Aorta (tissue), 5 donors: ENCODE measurements at places on chromosomes 16 and 17. TPM values are rescaled to one million over a fixed set of nuclear protein-coding genes. Genes with fewer than 3 reads are reported as not detected.

DNA sequence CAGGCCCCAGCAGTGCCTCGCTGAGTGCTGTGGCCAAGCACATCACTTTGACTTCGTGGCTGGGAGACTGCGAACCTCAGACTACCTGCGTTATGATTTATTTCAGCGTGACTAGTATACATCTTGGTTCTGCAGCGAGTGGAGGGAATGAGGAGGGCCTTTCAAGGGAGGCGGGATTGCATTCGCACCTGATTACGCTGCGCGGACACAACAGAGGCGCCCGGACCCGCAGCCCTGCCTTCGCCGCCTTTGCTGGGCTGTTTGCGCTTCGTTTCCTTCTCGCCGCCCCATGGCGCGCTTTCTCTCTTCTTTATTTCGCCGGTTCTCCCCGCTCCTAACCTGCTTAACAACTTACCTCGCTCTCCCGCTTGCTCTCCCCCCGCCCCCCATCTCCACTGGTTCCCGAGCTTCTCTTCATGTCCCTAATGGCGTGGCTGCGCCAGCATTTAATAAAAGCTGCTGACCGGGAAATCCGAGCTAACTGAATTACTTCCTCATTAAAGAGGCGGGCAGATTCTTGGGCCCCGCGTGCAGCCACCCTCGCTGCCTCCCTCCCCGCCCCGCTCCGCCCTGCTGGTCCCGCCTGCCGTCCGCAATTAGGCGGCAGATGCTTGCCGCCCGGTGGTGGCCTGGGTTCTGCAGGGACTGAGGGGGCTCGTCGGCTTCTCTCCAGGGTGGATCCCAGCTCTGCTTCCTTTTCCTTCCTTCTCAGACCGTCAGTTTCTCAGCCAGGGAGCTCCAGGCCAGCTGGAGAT, 257.6 kb upstream of the SDK2 start:
- no peak for DNase-seq

DNA sequence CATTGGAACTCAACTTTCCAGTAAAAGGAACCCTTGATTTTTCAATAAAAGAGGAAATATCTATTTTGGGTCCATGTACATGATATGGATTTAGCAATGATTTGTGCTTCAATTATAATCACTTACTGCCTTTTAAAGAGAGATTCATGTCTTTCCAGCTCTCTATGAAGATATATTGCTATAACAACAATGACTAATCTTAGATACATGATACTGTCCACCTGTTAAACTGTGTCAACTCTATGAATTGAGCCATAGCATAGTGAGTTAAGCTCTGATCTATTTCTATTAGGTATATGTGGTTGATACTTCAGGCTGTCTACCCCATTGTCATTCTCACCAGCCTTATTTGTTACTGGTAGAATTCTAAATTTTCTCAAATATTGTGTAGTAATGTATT, 15.0 kb upstream of the MPHOSPH6 start:
- no peak for DNase-seq

The KRTAP3-1 gene
- not detected for total RNA-seq

DNA sequence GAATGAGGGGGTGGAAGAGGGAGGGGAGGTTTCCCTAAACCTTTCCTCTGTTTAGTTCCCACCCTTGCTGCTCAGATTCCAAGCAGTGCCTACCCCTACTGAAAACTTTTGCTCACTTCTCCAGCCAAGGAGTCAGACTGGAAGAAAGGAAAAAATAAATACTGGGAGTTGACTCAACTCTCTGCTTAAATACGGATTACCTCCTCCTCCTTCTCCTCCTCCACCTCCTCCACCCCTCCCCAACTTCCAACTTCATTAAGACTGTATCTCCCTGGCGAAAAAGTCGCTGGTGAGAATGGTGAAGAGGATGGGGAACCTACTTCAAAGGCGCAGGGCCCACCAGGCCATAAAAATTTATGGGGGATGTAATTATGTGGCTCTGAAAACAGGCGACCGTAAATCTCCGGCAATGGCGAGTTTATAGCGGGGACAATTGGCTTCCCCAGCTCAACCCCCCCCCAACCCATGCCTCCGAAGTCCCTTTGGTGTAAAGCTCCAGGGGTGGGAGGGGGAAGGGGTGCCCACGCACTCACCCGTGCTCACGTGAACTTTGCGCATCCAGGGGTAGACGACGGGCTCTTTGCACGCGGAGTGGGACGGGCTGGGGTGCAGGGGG, 712 bp downstream of the HOXB4 start:
- peak; percentile 71 for DNase-seq

GRCh38 chr17:15048381-15048780, 216.7 kb downstream of the PMP22 start:
- DNase-seq = no peak

The SLC38A8 gene
- not detected for total RNA-seq

- DNase-seq = no peak
Observed at GRCh38 chr16:49411121-49411970, 37.7 kb downstream of the C16orf78 start.

GRCh38 chr17:66682283-66682682, 152.6 kb upstream of the CACNG5 start:
- DNase-seq = no peak

The RRAD gene
- 30.1 TPM for total RNA-seq

The CCDC92B gene
- 0.18 TPM for total RNA-seq

GRCh38 chr17:44409309-44410028, 20.0 kb upstream of the ITGA2B start:
- DNase-seq = no peak

GRCh38 chr17:75271233-75271954, 363 bp upstream of the MIF4GD start:
- DNase-seq = peak; percentile 94

DNA sequence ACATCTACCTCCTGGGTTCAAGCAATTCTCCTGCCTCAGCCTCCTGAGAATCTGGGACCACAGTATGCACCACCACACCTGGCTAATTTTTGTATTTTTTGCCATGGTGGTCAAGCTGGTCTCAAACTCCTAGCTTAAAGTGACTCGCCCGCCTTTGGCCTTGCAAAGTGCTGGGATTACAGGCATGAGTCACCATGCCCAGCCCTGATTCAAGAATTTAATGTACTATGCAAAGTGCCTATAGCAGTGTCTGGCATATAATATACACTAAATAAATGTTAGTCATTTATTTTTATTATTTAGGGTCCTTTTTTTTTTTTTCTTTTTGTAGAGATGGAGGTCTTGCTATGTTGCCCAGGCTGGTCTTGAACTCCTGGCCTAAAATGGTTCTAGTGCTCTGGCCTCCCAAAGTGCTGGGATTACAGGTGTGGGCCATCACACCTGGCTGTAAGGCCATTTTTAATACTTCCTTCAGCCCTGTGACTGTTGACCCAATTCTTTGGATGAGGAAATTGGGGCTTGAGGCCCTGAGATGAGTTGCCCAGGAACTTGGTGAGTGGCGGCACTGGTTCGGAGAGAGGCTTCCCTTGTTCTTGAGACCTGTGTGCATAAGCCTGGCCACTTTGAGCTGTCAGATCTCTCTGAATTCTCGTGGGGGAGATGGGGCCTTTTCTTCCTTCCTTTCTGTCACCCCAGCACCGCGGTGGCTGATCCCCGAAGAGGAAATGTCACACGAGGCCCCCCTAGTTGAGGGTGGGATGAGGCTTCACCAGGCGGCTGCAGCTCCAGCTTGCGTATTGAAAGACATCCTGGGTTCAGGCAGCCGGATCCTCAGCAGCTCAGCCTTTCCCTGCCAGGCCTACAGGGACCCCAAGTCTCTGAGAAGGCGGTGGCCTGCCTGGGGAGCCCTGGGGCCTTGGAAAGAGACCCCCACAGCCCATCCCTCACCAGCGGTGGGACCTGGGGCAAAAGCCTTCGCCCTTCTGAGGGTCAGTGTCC, 38.7 kb downstream of the LAT start:
- DNase-seq = peak; percentile 57

- no peak for DNase-seq
Observed at GRCh38 chr17:27475070-27475673, 18.9 kb downstream of the KSR1 start.

DNA sequence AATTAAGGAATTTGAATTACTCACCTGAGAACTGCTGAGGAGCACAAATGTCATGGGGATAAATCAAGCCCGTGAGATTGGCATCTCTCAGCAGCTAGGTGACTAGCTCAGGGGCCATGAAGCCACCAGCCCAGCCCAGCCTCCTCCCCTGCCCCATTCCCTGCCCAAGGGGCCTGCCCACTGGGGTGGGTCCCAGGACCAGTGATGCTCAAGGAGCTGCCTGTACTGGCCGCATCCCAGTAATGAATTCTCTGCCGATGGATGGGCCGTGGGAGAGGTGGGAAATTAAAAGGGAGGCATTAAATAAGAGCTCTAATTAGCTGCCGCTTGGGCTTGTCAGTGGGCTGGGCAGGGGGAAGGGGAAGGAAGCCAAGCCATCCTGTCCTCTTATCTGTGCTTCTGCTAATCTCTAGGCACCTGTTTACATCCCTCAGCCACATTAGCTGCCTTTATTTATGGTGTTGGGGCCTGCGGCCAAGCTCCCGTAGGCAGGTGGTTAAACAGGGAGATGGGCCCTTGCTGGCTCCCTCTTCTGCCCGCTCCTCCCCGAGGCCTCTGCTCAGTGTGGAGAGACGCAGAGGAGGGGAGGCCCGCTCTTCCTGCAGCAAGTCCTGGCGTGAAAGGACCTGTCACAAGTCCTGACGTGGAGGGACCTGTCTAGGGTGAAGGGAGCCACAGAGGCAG, 48.8 kb downstream of the PIPOX start:
- no peak for DNase-seq

The MPP3 gene
- total RNA-seq = 14.6 TPM

GRCh38 chr17:2214047-2214928, 89.3 kb downstream of the SMG6 start:
- peak; percentile 86 for DNase-seq

- DNase-seq = no peak
Observed at GRCh38 chr17:62723842-62724241, 84.3 kb downstream of the MARCHF10 start.

The DNAI2 gene
- total RNA-seq = not detected

The ATP1B2 gene
- 2.0 TPM for total RNA-seq

DNA sequence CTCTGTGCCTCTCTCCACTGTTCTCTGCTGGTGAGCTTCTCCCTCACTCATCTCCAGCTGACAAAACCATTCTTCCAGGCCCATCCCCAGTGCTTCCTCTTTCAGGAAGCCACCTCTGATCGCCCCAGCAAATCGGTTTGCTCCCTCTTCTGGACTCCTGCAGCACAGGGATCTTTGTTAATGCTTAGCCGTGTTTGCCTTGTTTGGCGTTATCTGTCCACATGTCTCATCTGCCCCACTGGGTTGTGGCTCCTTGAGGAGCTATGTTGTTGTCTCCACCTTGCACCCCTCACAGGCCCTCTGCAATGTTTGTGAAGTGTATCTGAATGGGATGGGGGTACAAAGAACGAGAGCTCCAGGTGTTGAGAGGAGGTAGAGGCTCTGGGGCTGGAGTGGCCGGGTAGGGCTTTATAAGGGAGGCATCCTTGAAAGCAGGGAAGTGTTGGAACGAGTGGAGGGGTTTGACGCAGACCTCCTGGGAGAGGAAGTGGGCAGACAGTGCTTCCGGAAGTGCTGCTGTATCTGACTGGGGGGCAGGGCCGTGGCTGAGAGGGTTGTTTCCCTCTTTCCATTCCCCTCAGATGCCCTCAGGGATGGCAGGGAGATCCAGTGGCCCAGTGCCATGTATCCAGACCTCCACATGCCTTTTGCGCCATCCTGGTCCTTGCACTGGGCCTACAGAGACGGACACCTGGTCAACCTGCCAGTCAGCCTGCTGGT, 27.8 kb downstream of the CASKIN2 start:
- no peak for DNase-seq

DNA sequence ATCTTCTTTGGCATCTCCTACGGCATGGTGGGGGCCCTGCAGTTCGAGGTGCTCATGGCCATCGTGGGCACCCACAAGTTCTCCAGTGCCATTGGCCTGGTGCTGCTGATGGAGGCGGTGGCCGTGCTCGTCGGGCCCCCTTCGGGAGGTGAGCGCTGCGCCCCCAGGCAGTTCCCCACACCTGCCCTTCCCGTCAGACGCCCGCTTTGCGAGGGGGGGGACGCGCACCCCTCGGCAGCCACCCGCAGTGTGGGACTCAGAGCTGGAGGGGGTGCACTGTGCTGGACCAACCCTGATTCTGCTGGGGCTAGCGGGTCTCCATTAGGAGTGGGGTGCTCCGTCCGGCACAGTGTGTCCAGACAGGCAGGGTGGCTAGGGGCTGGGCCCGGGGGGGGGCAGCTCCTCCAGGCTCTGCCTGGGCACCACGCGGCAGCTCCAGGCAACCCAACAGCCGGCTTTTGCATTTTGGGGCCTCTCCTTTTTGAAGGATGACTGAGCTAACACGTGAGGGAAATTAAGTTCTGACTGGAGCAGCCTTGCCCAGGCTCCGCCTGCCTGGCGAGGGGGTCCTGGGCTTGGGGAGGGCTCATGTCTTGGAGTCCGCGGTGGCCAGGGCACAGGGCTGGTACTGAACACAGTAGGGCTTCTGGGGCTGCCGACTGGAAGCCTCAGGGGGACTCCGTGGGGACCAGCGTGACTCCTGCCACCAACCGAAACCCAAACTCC, 9.1 kb downstream of the SLC16A3 start:
- no peak for DNase-seq

GRCh38 chr17:36641877-36642845, 40.8 kb downstream of the MRM1 start:
- DNase-seq = peak; percentile 76

The CDH5 gene
- 97.5 TPM for total RNA-seq

DNA sequence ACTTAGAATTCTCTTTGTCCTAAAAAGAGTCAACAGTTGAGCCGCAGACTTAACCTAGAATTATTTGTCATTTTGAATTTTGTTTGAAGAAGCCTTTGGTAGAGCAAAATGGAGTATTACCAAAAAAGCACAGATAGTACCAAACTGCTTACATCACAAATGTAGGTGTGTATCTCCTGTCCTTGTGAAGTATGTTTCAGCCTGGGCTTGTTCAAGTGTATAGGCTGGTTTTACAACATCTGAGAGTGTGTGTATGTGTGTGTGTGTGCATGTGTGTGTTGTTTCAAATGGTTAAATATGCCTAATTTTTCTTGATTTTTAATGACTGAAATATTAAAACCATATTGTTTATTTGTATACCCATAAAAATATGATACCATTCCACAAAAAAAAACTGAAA, 188.7 kb upstream of the AXIN2 start:
- DNase-seq = no peak

The ABCA10 gene
- 6.3 TPM for total RNA-seq

The MYL11 gene
- total RNA-seq = not detected

GRCh38 chr17:61209106-61209439, 190.6 kb upstream of the TBX2 start:
- DNase-seq = no peak

The USP6 gene
- 0.36 TPM for total RNA-seq

DNA sequence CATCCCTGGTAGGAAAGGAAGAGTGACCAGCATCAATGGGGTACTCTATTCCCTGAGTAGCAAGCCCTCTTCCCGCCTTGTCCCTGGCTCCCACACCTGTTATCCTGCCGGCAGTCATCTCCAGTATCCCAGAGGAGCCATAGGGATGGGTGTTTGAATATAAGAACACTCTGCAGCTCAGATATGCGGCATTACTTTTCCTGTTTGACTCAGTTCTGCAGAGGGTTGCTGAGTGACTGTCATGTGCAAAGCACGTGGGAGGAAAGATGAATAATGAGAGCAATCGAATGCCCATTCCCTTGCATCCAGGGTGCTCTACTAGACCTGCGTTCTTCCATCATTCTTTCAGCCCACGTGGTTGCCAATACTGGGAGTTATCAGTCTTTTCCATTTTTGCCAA, 115.1 kb downstream of the PRKCB start:
- no peak for DNase-seq

GRCh38 chr17:37138571-37139120, 189.9 kb downstream of the AATF start:
- no peak for DNase-seq

The PSMD12 gene
- total RNA-seq = 38.2 TPM

GRCh38 chr17:28139822-28140221, 97.3 kb downstream of the NLK start:
- DNase-seq = no peak

The HELZ gene
- 75.7 TPM for total RNA-seq
